ENCODE measurements at places on chromosomes 1 and 21.

- no peak for DNase-seq
Observed at GRCh38 chr1:91872559-91873081, 13.3 kb downstream of the TGFBR3 start.

GRCh38 chr1:117815926-117816325 lies 113.5 kb downstream of the GDAP2 start:
- peak; percentile 63 for DNase-seq

- DNase-seq = no peak
Observed at GRCh38 chr1:199508653-199509052, 518.9 kb upstream of the NR5A2 start.

- no peak for DNase-seq
Observed at GRCh38 chr1:117093091-117093534, 28.4 kb downstream of the TRIM45 start.

- DNase-seq = peak; percentile 51
Observed at GRCh38 chr21:35508139-35508888, 459.2 kb upstream of the RUNX1 start.

- DNase-seq = no peak
Observed at GRCh38 chr1:231046730-231047395, 6.8 kb upstream of the FAM89A start.

GRCh38 chr1:44089371-44090048 lies 29.1 kb upstream of the KLF17 start:
- no peak for DNase-seq

GRCh38 chr1:16979475-16980327 lies 719 bp downstream of the MFAP2 start:
- DNase-seq = no peak

DNA sequence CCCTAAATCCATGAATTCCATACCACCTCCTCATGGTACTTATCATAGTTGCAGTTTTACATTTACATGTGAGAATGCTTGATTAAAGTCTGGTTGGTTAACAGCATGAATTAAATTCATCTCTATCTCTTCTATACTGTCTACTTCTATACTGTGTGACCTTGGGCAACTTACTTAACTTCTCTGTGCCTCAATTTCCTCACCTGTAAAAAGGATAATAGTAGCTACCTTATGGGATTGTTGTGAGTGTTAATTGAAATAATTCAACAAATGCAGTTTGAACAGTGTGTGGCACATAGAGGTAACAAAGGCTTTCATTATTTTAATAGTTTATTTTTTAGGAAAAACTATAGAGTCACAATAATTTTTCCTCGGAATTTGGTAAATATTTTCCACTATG lies 231.3 kb downstream of the RRAGC start:
- DNase-seq = no peak

GRCh38 chr1:9194024-9194423 lies 40.5 kb upstream of the H6PD start:
- DNase-seq = no peak

DNA sequence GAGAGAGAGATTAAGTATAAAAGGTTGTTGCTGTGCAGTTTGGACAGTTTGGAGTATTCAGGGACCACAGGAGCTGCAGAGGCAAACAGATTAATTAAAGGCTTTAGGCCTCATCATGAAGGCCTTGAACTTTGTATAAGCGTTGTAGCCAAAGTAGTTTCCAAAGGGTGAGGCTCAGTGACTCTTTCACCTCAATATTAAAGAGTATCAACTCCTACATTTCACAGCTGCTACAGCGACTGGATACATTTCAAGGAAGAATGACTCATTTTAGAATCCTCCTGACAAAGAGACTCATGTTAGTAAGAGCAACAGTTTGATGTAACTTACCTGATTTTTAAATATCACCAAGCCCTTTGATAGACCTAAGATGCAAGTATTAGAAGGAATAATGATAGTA lies 355.5 kb downstream of the HLX start:
- DNase-seq = no peak

DNA sequence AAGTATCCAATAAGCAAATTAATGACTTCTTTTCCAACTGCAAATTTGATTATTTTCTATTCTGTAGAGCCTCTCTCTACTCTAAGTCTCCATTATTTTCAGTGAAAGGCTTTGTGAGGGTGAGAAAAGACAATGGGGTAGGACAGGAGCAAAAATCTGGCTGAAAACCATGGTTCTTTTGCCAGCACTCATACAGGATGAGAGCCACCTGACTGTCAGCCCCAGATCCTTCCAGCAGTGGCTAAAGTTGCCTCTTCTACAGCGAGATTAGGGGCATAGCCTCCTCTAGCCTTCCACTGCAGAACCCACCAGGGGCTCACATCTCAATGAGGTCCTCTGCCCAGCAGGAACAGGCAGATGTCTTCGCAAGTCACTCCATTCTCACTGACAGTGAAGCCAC lies 23.7 kb downstream of the NMNAT2 start:
- no peak for DNase-seq

DNA sequence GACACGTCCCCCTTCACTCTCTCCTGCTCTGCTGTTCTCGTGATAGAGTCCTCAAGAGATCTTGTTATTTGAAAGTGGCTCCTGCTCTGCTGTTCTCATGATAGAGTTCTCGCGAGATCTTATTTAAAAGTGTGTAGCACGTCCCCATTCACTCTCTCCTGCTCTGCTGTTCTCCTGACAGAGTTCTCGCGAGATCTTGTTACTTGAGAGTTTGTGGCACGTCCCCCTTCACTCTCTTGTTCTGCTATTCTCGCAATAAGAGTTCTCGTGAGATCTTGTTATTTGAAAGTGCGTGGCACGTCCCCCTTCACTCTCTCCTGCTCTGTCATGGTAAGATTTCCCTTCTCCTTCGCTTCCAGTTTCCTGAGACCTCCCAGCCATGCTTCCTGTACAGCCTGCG lies 47.9 kb downstream of the SMYD3 start:
- DNase-seq = peak; percentile 34
